ENCODE measurements at places on chromosomes 16 and 17.

DNA sequence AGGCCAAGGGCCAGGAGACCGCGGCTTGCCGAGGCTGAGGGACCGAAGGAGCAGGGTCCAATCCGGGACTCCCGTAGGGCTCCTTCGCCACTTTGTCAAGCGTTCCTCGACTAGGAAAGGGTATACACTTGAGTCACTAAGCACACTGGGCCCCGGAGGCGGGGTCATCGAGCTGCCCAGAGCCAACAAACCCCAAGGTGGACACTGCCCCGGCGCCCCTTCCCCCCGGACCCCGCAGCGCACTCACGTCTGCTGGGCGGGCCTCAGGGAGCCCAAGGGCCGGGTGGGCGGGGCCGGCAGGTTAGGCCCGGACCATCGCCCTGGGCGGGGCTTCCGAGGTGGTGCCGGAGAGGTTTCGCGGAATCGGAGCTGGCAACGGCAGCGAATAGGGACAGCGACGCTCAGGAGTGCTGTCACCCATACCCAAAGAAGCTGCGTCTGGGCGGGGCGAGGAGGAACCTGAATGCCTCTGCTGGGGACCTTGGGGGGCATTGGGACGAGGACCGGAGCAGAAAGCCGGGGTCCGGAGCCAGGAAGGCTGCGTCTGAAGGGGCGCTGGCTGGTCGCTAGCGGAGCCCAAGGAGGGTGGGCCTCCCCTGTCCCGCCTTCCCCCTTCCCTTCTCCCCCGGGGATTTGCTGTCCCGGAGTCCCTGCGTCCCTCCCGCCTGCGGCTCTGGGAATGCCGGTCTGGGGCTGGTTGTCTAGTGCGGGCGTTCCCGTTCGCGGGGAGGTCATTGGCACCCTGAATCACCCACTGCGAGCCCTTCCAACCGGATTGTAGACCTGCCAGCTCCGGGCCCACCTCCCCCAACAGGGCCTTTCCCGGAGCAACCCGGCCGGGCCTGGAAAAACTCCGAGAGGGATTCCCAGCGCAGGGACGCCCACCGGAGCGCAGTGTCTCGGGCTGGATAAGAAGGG, 118.2 kb upstream of the SMURF2 start:
- no peak for DNase-seq

DNA sequence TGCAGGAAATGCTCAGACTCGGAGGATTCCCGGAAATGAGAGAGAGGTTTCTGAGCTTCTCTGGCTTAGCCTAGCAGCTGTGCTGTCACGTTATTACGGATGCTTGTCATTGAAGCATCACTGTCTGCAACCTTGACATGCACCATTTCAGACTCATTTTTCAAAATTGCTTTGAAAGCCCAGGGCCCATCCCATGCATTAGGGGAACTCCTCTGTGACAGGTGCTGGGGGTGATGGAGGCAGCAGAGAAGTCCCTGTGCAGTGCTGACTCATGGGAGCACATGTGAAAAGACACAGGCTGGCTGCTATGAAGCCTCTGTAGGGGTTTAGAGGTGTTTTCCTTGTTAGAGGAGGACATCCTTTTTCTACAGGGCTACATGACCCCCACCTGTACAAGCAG, 214.0 kb upstream of the MPHOSPH6 start:
- DNase-seq = no peak

GRCh38 chr17:19341641-19342610, 20.6 kb downstream of the B9D1 start:
- no peak for DNase-seq

DNA sequence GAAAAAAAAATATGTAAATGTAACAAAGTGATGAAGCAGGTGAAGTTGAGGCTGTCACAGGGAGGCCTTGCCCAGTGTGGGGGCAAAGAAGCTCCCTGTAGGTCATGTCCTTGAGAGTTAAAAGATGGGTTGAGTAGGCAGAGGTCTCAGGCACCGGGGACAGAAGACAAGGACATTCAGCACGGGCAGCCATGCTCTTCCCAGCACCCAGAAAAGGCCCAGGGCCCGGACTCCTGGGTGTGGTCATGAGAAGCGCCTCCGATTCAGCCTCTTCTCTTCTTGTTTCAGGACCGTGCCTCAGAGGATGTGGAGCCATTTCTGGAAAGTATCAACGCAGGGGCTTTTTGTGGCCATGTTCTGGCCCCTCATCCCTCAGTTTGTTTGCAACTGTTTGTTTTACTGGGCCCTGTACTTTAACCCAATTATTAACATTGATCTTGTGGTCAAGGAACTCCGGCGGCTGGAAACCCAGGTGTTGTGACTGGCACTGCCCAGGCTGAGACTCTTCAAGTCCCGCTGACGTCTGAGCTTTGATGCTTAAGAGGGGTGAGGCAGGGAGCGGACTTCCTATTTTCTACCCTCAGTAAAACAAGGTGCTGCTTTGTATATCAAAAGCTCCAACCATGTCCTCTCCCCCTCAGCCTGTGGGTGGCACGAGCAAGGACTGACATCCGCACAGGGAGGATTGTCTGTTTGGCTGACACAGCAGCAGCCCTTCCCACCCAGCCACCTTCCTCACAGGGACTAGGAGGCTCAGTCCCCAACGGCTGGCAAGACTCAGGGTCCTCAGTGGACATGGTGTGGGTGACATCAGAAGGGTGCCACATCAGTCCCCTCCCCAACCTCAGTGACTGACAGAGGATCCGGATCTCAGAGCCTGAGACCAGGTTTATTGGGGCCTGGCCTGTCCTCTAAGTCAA, 26.5 kb downstream of the PLA2G10 start:
- DNase-seq = no peak

DNA sequence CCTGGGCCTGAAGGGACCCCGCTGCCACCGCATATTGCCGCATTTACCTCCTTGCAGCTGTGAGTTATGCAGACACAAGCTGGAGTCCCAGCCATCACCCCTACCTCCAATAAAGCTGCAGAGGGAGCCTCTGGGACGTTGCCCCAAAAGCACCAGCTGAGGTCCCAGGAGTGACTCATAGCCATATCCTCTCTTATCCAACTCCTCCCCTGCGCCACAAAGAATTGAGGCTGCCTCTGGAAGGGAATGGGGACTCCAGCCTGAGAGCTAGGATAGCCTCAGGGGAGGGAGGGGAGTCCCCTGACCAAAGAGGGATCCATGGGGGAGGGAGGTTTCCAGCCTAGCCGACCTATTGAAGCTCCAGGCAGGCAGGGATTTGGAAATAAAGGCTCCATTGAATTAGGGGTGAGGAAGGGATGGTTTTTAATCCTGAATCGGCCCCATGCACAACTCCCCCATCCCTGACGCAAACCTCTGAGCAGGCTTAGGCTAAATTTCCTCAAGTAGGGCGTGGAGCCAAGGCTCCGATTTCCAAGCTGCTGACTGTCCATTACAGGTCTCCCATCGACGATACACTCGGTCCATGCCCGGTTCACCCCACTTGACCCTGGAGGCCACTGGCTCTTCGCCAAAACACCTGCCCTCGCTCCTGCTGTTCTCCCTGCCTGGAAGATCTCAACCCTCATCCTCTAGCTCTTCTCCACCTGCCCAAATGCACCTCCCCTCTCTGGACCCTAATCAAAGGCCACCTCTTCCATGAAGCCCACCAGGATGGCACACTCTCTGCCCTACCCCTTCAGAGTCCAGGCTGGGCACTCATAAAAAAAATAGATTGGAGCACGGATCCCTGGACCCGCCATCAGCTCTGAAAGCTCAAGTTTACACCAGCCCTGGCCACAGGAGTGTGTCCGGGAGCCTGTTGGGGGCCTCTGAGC, 27.5 kb downstream of the PIMREG start:
- peak; percentile 58 for DNase-seq

GRCh38 chr16:71748226-71748625, 23.7 kb upstream of the PHLPP2 start:
- no peak for DNase-seq

- no peak for DNase-seq
These were observed 28.9 kb upstream of the FBXW10B start for GRCh38 chr17:15648386-15648785.

DNA sequence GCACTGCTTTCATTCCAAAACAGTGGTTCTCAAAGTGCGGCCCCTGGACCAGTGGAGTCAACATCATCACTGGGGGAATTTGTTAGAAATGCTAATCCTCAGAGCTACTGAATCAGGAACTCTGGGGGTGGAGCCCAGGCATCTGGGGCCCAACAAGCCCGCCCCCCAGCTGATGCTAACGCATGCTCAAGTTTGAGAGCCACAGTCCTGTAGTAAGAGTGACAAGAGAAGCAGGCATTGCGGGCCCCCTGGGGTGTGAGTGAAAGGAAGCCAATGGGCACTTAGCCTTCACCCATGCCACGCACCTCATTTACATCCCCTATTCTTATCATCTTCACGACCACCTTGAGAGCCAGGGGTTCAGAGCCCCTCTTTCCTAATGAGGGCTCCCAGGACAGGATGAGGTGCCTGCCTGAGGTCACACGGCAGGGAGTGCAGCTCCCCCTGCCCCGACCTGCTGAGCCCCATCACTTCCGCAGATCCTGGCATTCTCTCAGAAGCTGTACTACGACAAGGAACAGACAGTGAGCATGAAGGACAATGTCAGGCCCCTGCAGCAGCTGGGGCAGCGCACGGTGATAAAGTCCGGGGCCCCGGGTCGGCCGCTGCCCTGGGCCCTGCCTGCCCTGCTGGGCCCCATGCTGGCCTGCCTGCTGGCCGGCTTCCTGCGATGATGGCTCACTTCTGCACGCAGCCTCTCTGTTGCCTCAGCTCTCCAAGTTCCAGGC, 9.1 kb downstream of the CA4 start:
- DNase-seq = no peak

- no peak for DNase-seq
These were observed 281.8 kb downstream of the IRF8 start for GRCh38 chr16:86180780-86181179.

GRCh38 chr16:82655072-82655714, 28.4 kb downstream of the CDH13 start:
- peak; percentile 77 for DNase-seq

DNA sequence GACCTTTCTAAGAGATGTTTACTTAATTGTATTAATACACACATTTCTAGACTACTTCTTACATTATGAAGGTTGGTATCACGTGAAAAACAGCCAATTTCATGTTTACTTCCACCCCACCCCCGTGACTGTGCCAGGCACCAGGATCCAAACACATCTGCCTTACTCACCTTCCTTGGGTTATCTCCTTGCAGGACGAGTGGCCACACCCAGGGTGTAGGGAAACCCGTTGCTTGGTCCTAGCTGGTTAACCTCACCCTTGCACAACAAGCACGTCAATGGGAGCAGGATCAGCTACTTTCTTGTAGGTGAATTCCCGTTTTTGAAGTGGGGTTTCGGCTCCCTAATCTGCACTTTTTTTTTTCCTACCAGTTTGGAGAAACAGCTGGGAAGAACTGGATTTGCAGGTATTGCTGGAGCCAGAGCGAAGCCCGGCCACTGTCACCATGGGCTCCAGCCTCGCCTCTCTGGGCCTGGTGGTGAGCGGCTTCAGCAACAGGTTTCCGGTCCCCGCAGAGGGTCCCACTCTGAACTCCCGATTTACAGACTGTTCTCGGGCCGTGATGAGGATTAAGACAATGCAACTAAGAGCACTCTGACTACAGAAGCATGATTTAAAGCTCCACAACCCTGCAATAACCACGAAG, 2.1 kb upstream of the UBB start:
- DNase-seq = no peak

GRCh38 chr17:57092779-57093178, 7.7 kb downstream of the AKAP1 start:
- DNase-seq = no peak

- DNase-seq = no peak
These were observed 19.8 kb downstream of the USP36 start for GRCh38 chr17:78820841-78821240.

- no peak for DNase-seq
These were observed 181.5 kb downstream of the PRKCA start for GRCh38 chr17:66483906-66484305.

- no peak for DNase-seq
These were observed 21.5 kb upstream of the RFFL start for GRCh38 chr17:35084987-35085386.

- no peak for DNase-seq
These were observed 8.5 kb upstream of the WNT9B start for GRCh38 chr17:46842835-46843234.

DNA sequence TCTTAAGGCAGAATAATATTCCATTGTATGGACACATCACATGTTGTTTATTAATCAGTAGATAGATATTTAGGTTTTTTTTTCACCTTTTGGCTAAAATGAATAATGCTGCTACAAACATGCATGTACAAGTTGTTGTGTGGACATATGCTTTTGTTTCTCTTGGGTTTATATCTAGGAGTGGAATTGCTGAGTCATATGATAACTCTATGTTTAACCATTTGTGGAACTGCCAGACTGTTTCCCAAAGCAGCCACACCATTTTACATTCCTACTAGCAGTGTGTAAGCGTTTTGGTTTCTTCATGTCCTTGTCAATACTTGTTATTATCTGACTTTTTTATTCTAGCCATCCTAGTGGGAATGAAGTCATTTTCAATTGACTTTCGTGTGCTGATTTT, 21.3 kb downstream of the CYLD start:
- no peak for DNase-seq

DNA sequence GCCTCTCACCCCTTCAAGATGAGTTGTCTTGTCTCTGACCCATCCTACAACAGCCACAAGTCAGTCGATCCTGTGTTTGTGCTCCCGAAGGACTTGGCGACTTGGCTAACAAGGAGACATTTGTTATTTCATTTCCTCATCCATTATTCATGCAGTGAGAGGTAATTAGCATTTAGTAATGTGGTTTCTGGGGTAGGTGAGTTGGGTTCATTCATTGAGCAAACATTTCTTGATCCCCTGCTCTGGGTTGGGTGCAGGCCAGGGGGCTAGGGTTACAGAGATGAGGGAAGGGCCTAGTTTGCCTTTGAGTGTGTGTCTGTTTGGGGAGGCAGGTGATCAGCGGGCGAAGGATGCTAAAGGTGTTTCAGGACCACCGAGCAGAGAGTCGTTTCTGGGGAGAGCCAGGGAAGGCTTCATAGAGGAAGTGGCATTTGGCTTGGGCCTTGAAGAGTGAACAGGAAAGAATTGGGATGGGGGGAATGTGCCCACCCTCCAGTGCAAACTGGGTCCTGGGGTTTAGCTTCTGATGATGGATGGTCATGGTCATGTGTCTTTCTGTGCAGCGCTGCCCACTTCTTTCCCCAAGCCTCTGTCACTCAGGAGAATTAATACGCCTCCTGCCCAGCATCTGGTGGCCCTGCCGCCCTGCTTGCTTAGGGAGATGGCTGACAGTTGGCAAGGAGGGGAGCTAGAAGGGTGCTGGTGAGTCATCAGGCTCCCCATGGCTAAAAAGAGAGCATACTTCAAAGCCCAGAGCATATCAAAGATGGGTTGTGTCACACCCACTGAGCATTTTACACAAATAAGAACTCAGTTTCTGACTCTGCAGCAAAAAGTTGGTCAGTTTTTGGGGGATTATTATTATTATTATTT, 38.5 kb downstream of the MSI2 start:
- no peak for DNase-seq

- no peak for DNase-seq
These were observed 2.7 kb downstream of the MT1A start for GRCh38 chr16:56641166-56641565.

GRCh38 chr17:82300707-82301270, 16.6 kb downstream of the CD7 start:
- DNase-seq = no peak
